Activated T-helper 1 cell treated with anti-CD3 and anti-CD28 coated beads, Interleukin-2, amount 50 U/mL, for 16 hours (primary cell): ENCODE measurements at places on chromosomes 3 and 15.

- DNase-seq, result no peak
Observed at GRCh38 chr15:71186267-71186666, 71.0 kb downstream of the THSD4 start.

DNA sequence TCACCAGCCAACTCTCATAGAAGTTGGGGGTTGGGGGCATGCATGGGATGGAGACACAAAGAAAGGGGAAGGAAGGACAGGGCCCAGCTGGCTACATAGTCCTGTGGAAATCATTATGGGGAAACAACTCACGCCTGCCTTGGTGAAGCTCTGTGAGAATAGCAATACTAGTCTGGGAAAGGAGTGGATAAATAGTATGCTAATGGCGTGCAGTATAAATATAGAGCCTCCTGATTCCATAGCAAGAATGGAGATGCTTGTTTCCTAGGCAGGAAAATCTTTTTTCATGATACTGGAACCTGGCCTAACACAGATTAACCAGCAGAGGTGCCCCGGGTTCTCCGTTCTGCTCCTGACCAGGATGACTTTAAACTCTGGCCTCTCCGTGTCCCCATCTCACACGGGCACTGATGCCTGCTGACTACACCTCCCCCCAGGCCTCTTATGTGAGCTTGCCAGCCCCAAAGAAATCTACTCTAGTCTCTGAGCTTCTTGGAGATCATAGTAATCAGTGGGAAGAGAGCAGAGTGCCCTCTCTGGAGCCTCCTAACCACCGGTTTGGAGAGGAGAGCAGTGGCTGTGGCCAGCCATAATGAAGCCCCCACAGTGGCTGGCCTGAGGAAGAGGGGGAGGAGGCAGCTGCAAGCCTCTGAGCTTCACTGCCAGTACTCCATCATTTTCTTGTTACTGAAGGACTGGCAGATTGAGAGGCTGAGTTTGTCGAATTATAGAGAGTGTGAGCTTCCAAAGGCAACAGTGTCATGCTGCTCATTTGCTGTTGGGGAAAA is 355.0 kb upstream of the SEMA6D start:
- no peak for DNase-seq

GRCh38 chr3:125375950-125376679 is 990 bp upstream of the ZNF148 start:
- DNase-seq, result no peak

DNA sequence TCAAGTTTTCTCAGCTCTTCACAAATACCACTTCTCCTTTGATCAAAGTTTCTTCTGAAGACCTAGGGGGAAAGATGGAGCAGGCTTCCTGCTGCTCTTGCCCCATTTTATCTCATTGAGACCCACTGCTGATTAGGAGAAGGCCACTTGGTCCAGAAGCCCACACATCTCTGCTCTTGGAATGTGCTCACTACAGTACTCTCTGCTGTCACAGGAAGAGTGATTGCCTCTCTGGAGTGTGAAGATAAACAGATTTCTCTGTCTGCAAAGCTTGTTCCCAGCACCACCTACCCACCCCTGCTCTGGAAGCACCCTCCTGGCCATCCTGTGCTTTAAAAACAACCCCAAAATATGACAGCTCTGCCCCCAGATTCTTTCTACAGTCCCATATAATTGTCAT is 41.3 kb upstream of the PRTG start:
- DNase-seq, result no peak

- DNase-seq, result no peak
Observed at GRCh38 chr3:31629054-31629453, 96.3 kb downstream of the STT3B start.

DNA sequence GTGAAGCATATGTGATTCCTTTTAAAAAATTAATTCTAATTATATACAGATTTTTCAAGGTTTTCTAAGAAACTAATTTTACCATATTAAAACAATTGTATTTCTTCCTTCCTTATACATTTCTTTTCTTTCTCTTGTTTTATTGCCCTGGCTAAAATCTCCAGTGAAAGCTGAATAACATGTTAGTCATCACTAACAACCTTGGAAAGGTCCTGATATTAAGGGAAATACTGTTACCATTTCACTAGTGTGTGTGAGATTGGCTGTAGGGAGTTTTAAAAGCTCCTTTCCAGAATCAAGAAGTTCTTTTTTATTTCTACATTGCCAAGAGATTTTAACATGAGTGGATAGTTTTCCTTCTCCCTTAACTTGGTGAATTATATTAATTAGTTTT is 229.7 kb upstream of the EIF1B start:
- DNase-seq, result no peak

DNA sequence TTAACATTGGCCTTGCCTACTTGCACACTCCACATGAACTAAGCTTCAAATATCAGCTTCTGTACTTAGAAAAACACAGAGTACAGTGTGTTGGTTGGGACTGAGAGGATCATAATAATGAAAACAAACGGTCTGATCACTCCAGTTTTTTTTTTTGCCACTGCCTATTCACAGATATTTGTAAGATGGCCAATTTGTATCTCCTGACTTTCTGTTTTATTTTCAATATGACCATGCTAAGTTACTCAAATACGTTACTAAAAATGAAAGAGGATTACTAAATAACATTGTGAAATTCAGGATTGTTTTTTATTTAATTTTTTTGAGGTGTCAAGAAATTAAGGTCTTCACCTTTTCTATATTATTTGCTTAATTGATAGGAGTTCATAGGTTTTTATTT is 595.1 kb downstream of the TUSC7 start:
- no peak for DNase-seq

DNA sequence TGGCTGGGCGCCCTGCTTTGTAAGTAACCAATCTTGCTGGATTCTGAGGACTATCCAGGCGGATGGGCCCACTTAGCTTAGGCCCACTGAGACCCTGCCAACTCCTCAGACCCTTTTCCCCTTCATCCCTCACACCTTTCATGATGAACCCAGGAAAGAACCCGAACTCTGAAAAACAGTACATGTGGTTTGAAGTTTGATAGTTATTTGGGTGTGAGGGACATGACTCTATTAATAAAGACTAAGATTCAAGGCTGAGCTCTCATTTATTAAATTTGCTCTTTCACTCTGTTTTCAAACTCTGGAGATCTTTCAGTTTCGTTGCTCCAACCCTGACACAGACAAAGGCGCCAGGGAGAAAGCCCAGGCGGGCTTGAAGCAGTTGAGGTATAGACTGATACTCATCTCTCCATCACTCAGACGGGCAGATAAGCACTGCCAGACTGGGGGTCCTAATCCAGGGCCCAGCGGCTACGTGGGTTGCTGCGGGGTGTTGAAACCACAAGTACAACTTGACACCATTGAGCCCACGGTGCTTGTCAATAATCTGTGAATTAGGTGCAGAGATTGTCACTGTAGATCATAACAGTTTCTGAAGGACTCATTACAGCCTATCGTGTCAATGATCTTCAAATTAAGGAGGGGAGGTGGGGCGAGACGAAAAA is 7.2 kb upstream of the SOX2 start:
- DNase-seq, result no peak

- no peak for DNase-seq
Observed at GRCh38 chr15:90013503-90013937, 12.4 kb downstream of the ZNF710 start.

- no peak for DNase-seq
Observed at GRCh38 chr3:133276594-133276993, 123.3 kb upstream of the BFSP2 start.

GRCh38 chr15:77826006-77826695 is 193.4 kb upstream of the LINGO1 start:
- DNase-seq, result no peak

DNA sequence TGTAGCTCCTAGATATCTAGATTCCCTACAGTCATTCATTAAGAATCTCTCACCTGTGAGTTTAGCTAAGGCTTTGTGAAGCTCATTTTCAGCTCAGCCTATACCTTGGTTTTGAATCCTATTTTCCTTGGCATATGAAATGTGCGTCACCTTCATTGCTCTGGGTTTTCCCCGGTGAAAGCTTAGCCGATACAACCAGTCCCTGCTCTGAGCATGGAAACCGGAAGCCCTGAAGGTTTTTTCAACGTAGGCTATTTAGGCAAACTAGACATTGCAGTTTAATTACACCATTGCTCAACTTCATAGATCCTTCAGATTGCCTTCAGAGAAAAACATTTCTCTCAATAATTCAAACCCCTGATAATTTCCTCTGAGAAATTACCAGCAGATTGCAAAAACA is 206.8 kb upstream of the TPRG1 start:
- no peak for DNase-seq

DNA sequence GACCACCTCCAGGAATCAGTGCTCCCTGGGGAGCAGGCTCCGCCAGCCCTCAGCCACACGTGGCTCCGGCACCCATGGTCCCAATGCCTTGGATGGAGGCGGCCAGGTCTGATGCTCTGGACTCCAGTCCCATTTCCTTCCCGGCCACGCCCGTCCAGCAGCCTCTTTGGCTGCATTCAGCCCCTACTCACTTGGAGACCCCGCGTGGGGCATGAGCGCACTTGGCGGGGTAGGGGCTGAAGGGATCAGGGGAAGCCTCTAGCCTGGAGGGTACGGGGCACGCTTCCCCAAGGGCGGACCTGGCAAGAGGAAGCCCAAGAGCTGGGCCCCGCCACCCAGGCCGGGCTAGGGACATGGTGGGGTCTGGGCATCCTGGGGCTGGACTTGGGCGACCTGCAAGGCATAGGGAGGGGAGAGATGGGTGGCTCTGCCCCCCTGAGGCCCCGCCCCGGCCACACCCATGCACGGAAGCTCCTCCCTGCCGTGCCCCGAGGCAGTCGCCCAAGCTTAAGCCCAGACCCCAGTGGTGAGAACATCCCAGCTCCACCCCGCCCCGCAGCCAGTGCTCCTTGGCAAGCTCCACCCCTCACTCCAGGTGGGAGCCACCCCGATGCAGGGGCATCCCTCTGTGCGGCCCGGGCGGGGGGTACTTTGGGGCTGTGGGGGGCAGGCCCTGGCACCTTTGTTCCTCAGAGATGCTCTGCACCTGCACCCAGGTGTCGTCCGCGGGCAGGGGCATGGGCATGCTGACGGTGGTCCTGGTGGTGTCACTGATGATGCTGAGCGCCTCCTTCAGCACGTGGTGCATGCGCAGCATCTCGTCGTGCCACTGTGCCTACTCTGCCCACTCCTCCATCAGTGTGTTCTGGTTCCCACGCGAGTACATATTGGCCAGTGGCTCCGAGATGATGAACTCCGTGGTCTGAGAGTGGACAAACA is 163.5 kb downstream of the GOLGA6L4 start:
- DNase-seq, result no peak

- no peak for DNase-seq
Observed at GRCh38 chr3:150843241-150843640, 62.0 kb downstream of the MINDY4B start.

DNA sequence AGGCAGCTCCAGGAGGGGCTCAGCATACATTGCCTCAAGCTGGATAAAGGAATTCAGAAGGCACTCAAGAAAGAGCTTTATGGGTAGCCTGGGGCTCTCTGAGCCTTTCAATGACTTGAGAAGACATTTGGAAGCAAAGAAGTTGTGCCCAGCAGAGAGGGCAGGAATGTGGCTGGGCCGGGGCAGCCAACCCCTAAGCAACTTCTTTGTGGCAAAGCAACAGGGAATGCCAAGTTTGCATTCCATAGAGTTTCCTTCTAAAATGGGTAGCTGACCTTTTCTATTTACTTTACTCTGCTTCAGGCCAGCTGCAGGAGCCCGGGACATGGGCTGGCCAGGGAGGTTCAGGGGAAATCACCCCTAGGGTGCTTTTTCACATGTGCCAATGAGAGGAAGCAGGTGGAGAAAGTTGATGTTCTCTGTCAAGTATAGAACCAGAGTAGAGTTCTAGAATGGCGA is 45.6 kb downstream of the CCDC12 start:
- DNase-seq, result no peak

- no peak for DNase-seq
Observed at GRCh38 chr3:184827572-184827971, 15.6 kb downstream of the VPS8 start.

DNA sequence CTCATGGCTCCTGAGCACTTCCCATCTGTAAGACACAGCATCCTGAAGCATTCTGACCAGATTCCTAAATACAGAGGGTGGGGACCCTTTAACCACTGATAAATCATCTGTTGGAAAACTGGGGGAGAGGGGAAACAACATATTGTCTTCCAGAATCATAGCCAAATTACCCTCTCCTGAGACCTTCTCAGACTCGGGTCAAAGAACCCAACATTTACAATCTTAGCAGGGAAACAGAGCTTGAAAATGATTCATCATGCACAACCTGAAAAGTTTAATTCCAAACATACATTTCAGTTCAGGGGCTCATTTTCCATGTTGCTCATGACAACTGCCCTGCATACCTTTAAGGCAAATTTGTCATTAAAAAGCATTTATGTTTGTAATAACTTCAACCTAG is 48.5 kb upstream of the TSPAN3 start:
- no peak for DNase-seq

DNA sequence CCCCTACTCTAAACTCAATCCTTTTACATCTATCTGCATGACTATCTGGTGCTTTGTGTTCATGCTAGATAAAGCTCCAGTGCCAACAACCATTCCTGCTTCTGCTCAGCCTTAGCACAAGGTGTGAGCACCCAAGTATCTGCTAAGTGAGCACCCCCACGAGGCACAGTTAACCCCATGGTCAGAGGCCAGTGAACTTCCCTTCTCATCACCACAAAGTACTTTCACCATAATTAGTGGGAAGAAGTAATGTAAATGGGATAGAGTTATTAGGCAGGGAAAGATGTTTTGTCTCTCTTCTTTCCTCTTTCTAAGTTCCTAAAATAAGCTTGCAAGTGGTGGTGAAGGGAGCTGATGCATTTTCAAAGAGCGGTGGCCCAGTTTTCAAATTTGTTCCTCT is 96.4 kb downstream of the ANO10 start:
- no peak for DNase-seq

DNA sequence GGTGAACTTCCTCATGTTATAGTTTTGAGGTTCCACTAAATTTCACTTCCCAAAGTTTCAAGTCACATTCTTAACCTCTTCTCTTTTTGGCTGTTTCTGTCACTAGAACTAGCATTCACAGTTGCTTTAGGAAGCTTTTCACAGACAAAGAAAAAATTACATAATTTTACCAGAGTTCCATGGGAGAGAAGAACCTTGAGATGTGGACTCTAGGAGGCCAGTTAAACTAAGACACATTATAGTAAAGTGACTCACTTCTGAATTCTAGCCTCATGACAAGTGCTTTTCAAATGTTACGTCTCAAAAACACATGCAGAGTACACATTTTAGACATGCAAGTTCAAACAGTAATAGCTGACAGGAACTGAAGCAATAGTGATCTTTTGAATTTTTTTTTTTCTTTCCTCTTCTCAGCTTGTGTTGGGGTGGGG is 39.9 kb upstream of the LRTM1 start:
- DNase-seq, result no peak

- no peak for DNase-seq
Observed at GRCh38 chr3:111944372-111944771, 34.5 kb upstream of the ABHD10 start.

DNA sequence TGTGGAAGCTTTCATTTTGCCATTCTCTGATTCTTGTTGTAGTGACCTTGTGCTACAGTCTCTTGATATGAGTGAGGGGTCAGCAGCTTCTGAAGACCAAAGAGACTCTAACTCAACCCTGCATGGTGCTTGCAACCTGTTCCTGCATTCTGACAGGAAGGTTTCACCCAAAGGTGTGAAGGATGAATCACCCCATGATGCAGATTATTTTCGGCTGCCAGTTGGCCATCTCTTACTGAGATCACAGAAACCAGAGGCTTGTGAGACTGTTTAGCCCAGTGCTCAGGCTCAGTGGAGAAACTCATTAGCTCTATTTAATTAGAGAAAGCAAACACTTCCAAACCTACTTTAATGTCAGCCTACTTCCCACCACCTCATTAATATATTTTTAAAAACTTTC is 29.2 kb upstream of the TPRG1 start:
- no peak for DNase-seq
